ENCODE measurements at places on chromosomes 2 and 18.
A peak's percentile ranks its signal among the peaks of the same experiment; 100 is the strongest.

- DNase-seq = peak; percentile 11
- H3K27ac ChIP-seq = no peak overlapping the region
- H3K4me3 ChIP-seq = no peak overlapping the region
- peaks cover 3% of the 10 kb centered on the region for H3K4me1 ChIP-seq
- H3K27me3 ChIP-seq = peaks cover 2% of the 10 kb centered on the region
- no peaks in the 10 kb centered on the region for H3K36me3 ChIP-seq
Observed at GRCh38 chr18:79603321-79604204, 76.0 kb upstream of the CTDP1 start.

GRCh38 chr2:72576861-72577260 is 249.0 kb downstream of the EXOC6B start:
- H3K27ac ChIP-seq = no peak overlapping the region
- H3K27me3 ChIP-seq = no peaks in the 10 kb centered on the region
- no peak overlapping the region for H3K4me3 ChIP-seq

- H3K36me3 ChIP-seq = no peaks in the 10 kb centered on the region
- H3K4me1 ChIP-seq = peaks cover 14% of the 10 kb centered on the region
- DNase-seq = no peak
- H3K4me3 ChIP-seq = no peak overlapping the region
Observed at GRCh38 chr2:233428008-233428407, 73.7 kb downstream of the DGKD start.

GRCh38 chr2:55511508-55512124 is 7.9 kb upstream of the CFAP36 start:
- H3K4me3 ChIP-seq = no peak overlapping the region
- DNase-seq = no peak
- no peaks in the 10 kb centered on the region for H3K27me3 ChIP-seq
- H3K36me3 ChIP-seq = no peaks in the 10 kb centered on the region

DNA sequence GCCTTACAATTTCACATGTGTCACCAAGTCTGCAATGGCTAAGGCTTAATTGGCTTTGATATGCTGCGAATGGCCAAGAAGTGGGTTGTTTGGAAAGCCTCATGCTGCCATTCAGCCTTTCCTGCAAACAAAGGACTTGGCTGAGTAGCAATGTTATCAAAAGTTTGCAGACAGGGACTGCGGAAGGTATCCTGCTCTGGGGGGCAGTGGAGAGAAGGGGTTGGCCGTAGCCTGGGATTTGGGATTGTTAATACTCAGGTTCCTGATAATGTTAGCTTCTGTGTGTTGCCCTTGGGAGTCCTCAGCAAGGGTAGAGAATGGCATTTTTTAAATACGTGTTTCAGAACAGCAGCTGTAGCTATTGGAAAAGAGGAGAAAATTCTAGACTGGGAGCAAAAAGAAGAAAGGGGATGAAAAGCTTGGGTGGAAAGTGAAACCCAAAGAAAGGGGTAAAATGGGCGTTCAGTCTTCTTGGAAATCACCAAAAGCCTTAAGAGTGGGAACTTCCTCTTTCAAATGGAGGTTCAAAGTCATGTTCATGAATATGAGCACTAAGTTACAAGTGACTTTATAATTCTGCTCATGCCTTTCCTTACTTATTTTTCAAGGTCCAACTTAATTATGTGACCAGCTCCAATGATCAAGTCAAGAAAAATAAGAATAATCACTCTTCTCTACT is 325.1 kb downstream of the RNF144A start:
- no peak overlapping the region for H3K27ac ChIP-seq
- H3K27me3 ChIP-seq = no peaks in the 10 kb centered on the region
- no peaks in the 10 kb centered on the region for H3K4me1 ChIP-seq

DNA sequence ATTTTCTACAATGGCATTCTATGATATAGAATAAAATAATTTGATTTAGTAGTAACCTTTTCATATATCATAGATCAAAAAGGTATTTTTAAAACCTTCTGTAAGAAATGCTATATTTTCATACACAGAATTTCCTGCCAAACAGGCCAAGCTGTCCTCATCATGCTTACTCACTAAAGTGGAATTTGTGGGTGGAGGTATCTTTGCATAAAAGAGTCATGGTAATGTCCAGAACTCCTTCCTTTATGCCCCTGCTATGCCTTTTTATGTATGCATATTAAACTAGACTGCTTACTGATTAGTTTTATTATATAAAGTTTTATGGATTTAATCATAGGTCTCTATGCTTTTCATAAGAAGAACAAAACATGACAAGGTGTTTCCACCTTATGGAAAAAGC is 27.5 kb upstream of the MARCHF7 start:
- no peaks in the 10 kb centered on the region for H3K36me3 ChIP-seq
- no peak for DNase-seq
- no peak overlapping the region for H3K4me3 ChIP-seq
- H3K4me1 ChIP-seq = no peaks in the 10 kb centered on the region

DNA sequence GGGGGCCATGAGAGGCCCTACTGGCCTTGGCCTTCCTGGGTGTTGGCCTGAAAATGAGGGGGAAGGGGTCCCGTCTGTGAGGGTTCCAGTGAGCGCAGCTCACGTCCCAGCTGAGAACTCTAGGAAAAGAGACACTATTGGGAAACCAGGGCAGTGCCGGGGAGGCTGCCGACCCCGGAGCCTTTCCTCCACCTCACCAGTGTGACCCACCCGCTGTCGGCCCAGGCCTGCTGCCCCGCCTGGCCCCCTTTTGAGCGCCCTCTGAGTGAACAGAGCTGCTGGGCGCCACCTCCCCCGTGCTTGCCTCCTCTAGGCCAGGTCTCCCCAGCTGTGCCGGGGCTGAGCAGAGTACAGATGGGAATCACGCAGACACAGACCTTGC is 17.5 kb upstream of the ARHGEF4 start:
- no peaks in the 10 kb centered on the region for H3K36me3 ChIP-seq
- no peak overlapping the region for H3K4me3 ChIP-seq
- DNase-seq = no peak

DNA sequence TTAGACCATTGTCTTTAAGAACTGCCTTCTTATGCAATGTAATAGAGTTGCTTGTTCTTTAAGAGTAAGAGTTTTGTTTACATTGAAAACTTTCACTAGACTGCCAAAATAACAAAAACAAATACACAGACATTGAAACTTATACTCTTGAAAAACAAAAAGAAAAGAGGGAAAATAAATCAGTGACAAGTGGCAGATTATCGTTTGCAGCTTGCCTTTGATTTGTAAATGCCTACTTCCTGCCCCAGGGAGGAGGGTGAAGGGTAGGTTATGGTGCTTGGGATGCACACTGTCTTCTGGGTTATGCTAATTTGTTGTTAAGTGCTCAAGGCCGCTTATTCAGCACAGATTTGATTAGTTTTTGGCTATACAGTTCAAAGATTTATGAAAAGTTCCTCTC is 198.7 kb downstream of the TGIF1 start:
- no peak overlapping the region for H3K4me3 ChIP-seq
- H3K27me3 ChIP-seq = no peaks in the 10 kb centered on the region
- DNase-seq = no peak
- no peak overlapping the region for H3K27ac ChIP-seq
- peaks cover 2% of the 10 kb centered on the region for H3K4me1 ChIP-seq

Data from glutamatergic neuron (in vitro differentiated cells).